ENCODE measurements at places on chromosomes 1 and 21.
A peak's percentile ranks its signal among the peaks of the same experiment; 100 is the strongest.

DNA sequence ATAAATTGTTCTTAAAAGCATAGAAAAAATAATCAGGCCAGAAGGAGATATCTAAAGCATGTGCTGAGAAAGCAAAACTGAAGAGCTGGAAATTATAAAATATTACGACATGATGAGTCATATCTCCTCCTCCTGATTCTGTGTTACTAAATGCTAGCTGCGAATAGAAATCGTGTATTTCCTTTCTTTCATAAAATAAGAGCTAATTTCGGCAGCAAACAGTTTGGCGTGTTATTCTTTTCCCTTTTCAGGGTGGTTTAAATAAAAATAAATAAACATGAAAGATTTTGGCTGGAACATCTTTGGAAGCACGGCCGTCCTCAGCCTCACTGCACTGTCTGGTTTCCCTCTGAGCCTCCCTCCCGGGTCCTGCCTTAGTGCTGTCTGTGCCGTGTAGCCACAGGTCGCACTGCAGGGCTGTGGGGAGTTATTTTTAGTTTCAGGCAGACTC lies 56.0 kb downstream of the ADARB1 start:
- peak; percentile 56 for DNase-seq

- no peak for DNase-seq
These were observed 226.2 kb downstream of the AKT3 start for GRCh38 chr1:243623841-243624240.

- DNase-seq = peak; percentile 37
These were observed 13.0 kb upstream of the CCDC190 start for GRCh38 chr1:162873671-162874666.

DNA sequence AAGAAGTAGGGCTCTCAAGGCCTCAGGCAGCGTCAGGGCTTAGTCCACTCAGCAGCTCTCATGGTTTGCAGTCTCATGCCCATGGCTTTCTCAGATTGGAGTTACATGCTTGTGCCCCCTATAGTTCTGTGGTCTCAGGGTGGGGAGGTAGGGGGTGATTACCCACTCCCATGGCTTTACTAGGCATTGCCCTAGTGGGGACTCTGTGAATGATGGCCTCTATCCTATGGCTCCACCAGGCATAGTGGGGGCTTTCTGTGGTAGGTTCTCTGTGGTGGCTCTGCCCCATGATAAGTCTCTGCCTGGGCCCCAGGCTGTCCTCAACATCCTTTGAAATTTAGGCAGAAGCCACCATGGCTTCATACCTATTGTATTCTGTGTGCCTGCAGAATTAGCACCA lies 48.9 kb downstream of the MSH4 start:
- no peak for DNase-seq

DNA sequence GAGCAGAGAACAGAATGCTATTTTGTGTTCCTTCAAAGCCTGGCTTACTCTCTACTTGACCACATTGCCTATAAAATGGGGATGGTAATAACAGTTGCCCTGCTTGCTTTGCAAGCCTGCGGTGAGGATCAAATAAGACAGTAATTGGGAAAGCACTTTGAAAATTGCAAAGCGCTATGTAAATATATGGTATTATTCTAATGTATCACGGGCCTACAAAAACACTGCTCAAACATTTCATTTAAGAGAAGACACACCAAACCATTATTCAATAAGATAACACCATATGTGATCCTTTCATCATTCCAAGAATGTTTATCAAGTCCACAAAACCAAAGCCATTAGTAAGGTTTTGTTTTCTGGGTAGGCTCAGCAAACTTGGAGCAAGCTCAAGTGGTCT lies 208.4 kb downstream of the ROR1 start:
- DNase-seq = no peak

- DNase-seq = no peak
These were observed 33.0 kb downstream of the LAMC2 start for GRCh38 chr1:183218971-183219615.

- no peak for DNase-seq
These were observed 17.6 kb upstream of the CCT8 start for GRCh38 chr21:29091033-29091432.

DNA sequence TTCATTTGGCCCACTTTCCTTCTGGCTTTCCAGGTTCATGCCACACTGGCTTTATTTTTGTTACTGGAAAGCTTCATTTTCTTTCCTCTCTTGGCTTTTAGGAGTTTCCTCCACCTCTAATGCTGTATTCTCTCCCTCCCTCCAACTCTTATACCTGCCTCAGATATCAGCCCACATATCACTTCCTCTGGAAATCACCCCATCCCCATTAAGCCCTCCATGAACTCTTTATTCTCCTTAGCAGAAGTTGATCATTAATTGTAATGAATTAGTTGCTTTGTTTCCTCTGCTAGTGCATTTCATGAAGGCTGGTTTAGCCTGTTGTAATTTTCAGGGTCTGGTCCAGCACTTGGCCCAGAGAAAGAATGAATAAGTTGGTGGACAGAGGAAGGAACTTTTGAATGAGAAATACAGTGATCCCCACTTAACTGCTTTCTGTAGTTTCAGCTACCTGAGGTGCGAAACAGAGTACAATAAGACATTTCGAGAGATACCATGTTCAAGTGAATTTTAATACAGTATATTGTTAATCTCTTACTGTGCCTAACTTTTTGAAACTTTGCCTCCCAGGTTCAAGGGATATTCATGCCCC lies 1.7 kb downstream of the SOAT1 start:
- DNase-seq = no peak

DNA sequence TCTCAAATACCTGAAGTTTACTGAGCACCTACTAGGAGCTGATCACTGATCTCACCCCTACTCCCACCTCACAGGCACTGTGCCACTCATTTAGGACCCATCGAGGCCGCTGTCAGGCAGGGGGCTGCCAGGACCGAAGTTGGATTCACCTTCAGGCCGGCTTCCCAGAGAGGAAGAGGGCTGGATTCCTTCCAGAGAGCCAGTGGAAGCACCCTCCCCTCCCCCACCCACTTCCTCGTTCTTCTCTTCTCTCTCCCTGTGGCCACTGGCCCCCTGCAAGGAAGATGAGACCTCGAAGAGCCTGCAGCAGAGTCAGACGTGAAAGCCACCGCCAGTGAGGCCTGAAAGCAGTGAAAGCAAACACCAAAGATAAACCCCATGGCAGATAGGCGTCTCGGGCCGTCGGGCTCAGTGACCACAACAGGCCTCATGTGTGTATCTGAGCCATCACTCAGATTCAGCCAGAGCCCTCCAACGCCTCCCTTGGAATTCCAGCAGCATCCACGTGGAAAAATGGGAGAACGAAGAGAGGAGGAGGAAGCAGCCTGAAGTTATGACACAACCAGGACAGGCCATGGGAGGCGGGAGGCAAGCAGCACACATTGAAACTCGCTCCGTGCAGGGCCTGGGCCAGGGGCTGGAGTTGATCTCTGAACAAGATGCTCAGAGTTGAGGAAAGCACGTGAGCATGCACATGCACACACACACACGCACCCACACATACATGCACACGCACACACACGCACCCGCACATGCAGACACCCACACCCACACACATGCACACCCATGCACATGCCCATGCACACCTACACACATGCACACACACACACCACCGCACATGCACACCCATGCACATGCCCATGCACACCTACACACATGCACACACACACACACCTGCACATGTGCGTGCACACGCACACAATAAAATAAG lies 6.2 kb upstream of the AGTRAP start:
- no peak for DNase-seq

DNA sequence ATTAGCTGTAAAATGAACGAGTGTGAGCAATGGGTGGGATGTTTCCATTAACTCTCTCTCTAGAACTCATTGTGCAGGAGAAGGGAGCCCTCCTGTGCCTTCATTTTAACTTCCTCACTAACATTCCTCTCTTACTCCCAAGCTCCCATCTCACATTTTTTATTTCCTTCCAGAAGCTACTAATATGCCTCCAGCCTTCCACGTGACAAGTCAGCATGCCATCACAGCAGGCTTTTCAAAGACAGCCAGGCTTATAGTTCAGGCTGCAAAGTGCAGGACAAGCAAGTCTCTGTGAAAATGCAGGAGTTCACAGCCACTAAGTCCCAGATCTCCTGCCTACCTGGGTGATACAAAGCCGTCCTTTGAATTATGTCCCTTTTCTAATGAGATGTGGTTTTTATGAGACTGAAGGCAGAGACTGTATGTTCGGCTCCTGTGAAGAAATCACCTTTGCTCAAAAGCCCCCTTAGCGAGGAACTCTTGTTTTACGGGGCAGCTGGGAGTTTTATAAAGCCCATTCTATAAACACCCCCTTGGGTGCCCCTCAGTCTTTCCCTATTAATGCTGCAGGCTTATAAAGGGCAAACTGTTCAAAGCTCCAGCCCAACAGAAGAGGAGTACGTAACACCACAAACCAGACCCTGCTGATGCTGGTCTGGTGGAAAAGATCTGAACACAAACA lies 14.8 kb upstream of the ANGPTL7 start:
- no peak for DNase-seq

- no peak for DNase-seq
These were observed 176.8 kb downstream of the ATP6V1G3 start for GRCh38 chr1:198363625-198364151.

DNA sequence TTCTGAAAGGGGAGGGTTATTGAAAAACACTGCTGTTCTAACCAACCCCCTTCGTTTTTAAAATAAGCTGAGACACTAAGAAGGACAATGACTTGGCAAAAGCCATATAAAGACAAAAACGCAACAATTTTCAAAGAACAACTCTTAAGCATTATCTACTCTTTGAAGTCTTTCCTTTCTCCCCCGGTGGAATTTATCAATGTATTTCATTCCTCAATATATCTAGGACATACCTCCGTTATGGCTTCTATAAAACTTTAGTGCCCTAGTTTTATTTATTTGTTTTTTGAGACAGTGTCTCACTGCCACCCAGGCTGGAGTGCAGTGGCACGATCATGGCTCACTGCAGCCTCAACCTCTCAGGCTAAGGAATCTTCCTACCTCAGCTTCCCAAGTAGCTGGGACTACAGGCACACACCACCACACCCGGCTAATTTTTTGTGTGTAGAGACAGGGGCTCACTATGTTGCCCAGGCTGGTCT lies 3.2 kb downstream of the NRDC start:
- no peak for DNase-seq

DNA sequence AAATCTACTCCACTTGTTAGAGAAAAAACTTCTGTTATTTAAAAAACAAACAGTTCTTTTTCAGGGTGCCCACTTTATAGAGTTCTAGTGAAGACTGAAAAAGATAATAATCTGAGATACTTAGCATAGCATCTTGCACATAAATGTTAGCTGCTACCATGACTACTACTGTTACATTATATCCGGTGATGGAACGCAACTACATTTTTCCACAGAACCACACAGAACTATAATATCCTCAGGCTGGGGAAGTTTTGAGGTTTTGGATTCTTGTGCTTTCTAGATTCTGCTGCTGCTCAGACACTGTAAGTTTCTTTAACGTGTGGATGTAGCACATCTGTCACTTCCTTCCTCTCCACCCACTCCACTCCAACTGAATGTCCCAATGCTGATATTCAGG lies 110.3 kb downstream of the PTPN14 start:
- DNase-seq = peak; percentile 40

GRCh38 chr1:28640766-28641165 lies 2.1 kb downstream of the TAF12 start:
- no peak for DNase-seq

Measured in fibroblast of the conjunctiva (primary cell).